ENCODE measurements at places on chromosomes 7 and 10.

GRCh38 chr10:97039538-97040247 lies 146.1 kb downstream of the SLIT1 start:
- DNase-seq = no peak

GRCh38 chr7:761101-761500 lies 34.0 kb upstream of the PRKAR1B start:
- DNase-seq = no peak

DNA sequence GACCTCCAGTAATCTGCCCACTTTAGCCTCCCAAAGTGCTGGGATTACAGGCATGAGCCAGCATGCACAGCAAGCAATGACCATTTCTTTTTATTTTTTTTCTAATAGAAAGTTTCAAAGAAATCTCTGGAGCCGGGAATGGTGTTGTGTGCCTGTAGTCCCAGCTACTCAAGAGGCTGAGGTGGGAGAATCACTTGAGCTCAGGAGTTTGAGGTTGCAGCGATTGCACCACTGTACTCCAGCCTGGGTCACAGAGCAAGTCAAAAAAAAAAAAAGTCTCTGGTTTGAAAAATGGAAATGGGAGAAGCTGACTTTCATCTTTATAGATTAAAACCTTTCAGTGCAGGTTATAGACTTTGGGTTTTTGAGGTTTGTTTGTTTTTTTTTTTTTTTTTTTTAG lies 44.8 kb upstream of the KMT2E start:
- DNase-seq = no peak

DNA sequence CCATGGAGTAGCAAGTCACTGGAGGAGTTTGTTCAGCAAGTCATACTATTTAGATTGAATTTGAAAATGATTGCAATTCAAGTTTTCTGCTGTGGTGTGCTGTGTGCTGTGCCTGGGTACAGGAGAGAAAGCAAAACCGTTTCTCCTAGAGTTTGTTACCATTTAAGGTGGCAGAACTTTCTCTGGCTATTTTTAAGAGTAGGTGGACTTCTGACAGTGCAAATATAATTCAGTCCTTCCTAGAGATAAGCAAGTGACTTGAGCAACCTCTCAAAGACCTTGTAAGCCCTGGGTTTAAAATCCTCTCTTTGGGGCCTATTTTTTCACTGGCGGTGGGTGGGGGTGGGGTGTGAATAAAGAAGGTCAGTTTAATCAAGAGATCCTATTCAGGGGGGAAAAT lies 42.9 kb upstream of the FGL2 start:
- DNase-seq = no peak

- DNase-seq = peak; percentile 96
These were observed at the start of gene LFNG for GRCh38 chr7:2519119-2519930. Gene LFNG, plus strand, starts transcription at chr7:2519774. Its CDS starts 88 bp downstream, at chr7:2519862.

DNA sequence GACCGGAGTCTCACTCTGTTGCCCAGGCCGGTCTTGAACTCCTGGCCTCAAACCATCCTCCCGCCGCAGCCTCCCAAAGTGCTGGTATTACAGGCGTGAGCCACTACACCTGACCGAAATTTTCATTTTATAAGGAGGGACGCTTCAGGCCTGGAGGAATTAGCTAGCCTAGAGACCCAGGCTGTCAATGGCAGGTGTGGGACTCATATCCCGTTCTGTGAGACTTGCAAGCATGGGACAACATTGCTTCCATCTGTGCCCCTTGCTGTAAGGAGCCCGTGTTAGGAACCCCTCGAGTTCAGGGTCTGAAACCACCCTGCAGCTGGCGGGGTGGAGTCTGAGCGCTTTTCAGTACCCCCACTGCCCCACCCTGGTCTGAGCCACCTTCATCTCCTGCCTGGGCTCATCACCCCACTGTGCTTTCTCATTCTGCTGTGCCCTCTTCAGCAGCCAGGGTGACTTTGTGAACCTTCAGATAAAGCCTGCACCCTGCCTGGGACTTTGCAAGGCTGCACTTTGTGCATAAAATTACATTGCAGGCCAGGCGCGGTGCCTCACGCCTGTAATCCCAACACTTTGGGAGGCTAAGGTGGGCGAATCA lies 1.3 kb upstream of the DAGLB start:
- no peak for DNase-seq

DNA sequence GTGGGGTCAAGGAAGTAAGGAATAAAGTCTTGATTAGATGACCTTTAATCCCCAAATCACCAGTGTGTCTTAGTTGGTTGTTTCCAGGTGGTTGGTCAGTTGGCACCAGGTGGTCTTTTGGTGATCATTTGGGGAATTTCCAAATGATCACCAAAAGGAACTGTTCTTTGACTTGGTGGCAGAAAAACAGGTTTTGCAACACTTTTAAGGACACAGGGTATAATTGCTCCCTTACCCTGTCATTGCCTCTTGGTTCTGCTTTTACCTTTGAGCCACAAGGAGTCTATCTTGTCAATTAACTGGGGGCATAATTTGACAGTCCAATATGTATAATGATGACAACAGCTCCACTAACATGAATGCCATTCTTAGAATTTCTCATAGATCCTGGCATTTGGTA lies 104.2 kb downstream of the ADK start:
- no peak for DNase-seq

- DNase-seq = no peak
These were observed 200.7 kb downstream of the CELF2 start for GRCh38 chr10:11218395-11218794.

DNA sequence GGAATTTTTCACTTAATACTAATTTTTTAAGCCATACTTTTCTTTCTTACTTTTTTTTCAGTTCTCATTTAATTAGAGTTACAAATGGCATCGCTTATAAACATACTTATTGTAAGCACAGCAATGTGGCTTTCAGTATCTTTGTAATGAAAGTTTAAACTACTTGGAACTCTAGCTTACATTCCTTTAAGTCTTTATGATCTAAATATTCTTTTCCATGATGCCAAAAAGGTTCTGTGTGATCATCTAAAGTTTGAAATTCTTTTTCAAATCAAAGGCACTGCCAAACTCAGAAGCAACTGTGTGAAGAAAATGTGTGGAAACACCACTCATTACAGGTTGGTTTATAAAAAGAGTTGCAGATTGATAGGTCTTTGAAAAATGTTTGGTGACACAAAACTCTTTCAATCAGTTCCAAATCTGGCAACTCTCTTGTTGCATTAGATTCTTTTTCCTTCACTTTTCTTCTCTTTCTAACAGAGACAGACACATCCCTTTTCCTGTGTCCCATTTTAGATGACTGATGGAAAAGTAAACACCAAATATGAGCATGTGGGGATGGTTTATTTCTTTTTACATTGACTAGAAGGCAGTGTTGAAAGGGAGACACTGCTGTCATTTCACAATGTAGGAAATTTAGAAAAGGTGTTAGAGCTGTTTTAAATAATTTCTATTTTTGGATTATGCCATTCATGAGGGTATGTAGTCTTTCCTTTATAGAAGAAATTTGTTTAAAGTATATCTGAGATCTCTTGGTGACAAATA lies 392.3 kb downstream of the SUGCT start:
- DNase-seq = peak; percentile 28

DNA sequence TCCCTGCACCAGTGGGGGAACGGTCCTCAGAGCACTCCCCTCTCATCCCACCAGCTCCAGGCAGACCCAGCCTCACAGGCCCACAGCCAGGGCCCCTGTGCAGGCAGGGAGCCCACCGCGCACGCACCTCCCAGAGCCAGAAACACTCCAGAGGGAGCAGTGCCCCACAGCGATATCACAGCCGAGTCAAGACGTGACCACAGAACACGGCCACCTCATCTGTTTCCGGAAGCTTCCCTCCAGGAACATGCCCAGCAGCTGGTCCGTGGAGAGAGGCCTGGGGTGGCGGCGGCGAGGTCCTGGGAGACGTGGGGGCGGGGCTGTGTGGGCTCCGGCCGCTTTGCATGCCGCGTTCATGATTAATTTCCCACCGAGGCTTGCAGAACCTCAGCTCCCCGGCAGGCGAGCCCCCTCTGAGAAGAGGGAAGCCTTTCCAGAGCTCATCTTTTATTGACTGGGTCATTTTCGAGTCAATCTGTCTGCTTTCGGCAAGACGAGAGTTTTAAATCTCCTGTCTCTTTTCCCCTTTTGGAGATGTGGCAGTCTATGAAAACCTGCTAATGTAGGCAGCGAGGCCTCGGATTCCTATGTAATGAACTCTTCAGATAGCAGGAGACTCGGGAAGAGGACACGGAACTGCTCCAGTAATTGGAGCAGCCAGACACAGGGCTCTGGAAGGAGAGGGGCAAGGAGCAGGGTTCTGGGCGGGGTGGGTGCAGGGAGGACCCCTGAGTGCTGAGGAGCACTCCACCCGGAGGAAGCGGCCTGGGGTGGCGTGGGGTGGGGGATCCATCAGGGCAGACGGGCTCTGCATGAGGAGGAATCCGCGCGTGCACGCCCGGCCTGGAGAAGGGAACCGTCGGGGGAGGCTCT lies 242.8 kb downstream of the ELFN1 start:
- DNase-seq = peak; percentile 93

- no peak for DNase-seq
These were observed 722 bp downstream of the DENND10 start for GRCh38 chr10:119104654-119105015.

DNA sequence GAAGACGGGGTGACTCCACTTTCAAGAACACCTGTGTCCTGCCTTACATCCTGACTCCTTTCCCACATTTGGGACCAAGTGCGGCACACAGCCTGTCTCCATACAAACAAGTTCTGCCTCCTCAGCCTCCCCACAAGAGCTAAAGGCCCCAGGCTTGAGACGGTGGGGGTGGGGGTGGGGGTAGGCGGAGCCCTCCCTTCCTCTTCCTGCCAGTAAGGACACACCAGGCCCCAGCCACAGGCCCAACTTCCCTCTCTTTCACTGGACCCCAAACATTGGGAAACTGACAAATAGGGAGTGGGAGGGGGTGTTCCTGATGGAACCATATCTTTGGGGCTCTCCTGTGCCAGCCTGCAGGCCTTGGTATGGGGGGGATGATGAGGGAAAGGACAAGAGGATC lies 4.6 kb downstream of the CDK5 start:
- no peak for DNase-seq

GRCh38 chr10:103197903-103198302 lies 4.8 kb upstream of the NT5C2 start:
- DNase-seq = no peak

GRCh38 chr7:17593819-17594419 lies 295.5 kb downstream of the AHR start:
- DNase-seq = peak; percentile 68

GRCh38 chr10:132974886-132975830 lies 32.8 kb upstream of the CFAP46 start:
- no peak for DNase-seq

DNA sequence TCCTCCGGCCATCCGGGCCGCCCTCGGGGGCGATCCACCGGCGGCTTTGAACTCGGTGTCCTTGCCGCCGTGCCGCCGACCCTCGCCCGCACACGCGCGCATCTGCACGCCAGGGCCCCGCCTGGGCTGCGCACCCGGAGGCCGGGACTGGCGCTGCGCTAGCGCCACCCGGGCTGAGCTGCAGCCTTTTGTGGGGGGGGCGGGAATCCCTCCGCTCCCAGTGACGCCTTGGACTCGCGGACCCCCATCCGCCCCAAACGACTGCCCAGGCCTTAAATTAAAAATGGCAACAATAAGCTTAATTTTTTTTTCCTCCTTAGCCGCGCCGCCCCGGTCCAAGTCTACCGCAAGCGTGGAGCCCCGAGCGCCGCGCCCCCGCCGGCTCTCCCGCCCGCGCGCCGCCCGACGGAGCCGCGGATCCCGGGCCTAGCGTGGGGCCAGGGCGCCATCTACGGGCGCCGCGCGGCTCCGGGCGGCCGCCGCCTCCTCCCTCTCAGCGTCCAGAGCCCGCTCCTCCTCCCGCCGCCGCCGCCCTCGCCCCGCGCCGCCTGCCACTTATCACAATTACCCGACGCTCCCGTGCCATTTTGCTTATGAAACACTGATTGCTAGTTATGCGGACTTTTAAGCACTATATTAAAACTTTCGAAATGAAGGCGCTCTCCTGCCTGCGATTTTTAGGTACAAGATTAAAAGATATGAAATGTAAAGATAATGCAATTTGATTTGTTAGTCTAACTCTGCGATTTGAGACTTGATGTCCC lies 7.5 kb upstream of the EBF3 start:
- DNase-seq = peak; percentile 87

DNA sequence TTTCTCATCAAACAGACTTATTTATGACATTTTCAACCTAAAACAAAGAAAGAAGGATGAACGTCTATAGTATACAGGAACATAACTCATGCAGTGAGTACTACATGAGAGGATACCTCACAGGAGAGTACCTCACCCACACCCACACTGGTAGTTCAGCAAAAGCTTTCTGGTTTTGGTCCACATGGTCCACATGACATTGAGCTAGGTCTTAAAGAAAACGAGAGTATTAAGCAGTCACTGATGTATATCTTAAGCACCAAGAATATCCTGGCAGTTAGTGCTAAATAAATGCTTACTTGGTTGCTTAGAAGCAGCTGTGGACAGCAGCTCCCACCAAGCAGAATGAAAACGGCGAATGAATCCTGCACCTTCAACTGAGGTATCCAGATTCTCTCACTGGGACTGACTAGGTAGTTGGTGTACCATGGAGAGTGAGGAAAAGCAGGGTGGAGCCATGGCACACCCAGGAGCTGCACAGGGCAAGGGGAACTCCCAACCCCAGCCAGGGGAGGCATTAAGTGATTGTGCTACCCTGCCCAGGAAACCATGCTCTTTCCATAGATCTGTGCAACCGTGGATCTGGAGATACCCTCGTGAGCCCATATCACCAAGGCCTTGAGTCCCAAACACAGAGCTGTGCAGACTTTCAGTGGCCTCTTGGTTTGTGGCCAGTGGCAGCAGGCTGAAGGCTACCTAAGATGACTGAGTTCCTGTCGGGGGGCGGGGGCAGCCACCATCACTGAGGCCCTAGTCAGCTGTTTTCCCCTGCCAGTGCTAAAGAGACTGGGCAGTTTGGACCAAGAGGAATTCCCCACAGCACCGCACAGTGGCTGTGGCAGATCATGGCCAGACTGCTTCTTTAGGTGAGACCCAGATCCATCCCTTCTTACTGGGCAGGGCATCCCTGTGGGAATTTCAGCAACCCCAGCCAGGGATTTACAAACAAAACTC lies 143.4 kb downstream of the SGMS1 start:
- no peak for DNase-seq

DNA sequence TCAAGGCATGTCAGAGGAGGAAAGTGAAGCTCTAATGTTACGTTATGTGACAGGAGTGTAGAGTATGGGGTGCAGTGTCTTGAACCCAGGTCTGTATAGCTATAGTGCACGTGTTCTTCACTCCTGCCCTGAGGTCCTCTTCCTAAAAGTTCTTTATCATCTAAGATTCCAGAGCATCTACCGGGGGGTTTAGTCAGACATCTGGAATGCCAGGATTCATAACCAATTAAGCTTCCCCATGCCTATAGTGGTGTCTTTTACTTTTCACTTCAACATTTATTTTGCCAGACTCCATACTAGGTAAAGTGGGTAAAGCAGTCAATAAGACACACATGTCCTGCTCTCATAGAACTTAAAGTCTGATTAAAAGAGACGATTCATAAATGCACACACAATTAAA lies 22.4 kb downstream of the PPP1R3C start:
- no peak for DNase-seq

DNA sequence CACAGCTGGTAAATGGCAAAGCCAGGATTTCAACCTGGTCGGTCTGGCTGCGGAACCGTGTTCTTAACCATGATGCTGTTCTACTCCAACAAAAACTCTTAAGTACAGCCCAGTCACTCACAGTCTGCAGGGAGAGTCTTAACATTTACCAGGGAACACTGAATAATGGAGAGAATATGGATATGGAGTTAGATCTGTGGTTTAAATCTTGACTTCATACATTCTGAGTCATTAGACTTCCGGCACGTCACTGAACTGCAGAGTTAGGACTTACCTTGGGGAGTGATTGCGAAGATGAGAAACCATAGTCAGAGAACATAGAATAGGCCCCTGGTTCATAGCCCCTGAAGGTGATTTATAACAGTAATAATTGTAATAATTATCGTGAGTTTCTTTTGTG lies 61.7 kb downstream of the ADRA2A start:
- no peak for DNase-seq
